ENCODE measurements at places on chromosomes 7 and 10.

DNA sequence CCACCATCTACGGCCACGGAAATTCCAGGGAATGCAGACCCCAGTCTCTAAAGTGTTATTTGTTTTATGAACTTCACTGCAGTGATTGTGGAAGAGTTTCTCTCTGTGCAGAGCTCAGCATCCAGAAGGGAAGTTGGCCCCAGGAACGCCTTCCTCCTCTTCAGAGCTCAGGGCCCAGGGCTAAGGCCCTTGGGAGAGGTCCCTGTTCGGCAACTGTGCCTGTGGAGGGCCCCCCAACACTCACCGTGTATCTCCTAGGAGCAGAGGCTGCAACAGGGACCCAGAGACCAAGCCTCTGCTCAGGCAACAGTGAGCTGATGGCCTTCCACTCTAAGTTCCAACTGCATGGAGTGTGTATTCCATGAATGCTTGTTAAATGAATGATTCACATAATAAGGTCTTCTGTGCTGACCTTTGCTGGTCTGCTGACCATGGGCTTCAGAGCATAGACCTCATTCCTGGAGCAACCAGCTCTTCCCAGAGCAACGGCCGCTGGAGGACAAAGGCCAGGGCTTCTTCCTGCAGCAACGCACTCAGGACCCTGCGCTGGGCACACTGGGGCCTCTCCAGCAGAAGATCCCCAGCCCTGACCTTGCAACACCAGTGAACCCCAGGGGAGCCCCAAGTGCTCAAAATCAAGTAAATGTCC, 7.7 kb downstream of the DIP2C start:
- DNase-seq: no peak

- no peak for DNase-seq
Observed at GRCh38 chr10:94150541-94151184, 156.9 kb downstream of the PLCE1 start.

DNA sequence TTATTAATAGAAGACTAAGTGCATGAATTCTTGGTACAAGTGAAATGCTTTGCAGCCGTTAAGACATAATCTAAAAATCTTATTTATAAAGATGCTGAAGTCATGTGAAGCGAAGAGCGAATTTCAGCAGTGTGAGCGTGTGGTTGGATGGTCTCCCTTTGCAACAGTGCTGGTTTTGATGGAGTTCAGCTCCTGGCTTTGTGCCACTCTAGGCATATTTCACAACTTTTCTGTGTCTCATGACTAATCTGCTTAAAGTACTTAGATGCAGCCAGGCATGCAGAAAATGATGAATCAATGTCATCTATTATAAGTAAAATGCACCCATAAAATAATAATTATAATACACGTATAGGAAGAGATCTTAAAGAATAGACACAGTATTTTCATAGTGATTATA, 107.2 kb upstream of the TCERG1L start:
- DNase-seq: no peak

GRCh38 chr10:109237050-109237449, 686.3 kb downstream of the XPNPEP1 start:
- DNase-seq: no peak

DNA sequence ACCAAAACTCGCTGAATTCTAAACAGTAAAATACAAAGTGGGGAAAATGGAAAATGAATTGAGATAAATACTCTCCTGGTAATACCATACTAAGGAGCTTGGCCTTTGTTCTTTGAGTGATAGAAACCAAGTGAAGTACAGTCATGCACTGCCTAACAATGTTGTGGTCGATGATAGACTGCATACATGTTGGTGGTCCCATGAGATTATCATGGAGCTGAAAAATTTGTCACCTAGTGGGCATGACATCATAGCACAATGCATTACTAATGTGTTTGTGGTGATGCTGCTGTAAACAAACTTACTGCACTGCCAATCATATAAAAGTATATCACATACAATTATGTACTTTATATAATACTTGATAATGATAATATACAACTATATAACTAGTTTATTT, 419.1 kb downstream of the ARL4A start:
- no peak for DNase-seq

DNA sequence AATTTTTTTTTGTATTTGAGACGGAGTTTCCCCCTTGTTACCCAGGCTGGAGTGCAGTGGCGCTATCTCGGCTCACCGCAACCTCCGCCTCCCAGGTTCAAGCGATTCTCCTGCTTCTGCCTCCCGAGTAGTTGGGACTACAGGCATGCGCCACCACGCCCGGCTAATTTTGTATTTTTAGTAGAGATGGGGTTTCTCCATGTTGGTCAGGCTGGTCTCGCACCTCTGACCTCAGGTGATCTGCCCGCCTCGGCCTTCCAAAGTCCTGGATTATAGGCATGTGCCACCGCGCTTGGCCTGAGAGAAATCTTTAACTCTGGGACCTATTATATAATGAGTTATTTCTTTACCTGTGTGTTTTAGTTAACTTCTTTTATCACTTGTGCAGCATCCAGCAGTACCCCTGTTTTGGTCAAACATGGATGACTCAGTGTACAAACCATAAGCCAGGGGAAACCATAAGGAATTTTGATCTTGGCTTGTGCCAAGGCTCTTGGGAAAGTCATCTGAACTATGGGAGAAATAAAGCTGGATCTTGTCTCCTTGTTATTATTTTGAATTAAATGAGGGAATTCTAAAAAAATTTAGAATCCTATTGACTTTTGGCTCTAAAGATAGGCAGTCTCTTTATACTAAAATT, 23.6 kb upstream of the ZRANB1 start:
- no peak for DNase-seq

DNA sequence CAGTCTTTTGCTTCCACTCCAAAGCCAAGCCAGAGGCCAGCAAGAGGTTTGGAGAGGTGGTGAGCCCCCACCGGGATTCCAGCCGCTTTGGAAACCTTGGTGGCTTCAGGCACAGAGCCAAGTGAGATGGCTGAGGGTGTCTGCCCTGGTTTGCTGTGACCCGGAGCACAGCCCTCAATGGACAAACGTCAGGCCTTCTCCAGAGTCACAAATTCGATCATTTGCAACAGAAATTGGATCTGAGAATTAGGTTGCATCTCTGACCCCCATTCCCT, 885 bp upstream of the NKX1-2 start:
- no peak for DNase-seq

- DNase-seq: no peak
Observed at GRCh38 chr7:130222-130572, 62.2 kb upstream of the FAM20C start.

- no peak for DNase-seq
Observed at GRCh38 chr7:129741743-129742213, 130.3 kb downstream of the NRF1 start.

GRCh38 chr7:37342176-37342687, 106.4 kb downstream of the ELMO1 start:
- DNase-seq: no peak

DNA sequence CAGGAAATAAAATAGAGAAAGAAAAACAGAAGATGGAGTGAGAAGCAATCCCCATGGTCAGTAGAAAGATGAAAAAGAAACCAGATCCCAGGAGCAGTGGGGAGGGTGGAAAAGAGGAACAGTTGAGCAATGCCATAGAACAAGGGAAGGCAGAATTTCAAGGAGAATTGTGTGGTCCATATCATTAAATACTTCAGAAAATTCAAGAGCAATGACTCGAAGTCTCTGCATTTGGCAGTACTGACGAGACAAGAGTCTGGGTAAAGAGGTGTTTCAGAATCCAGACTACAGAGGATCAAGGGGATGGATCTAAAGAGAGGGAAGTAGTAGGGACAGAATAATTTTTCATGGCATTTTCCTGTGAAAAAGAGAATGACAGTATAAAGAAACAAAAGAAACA, 512.6 kb downstream of the PHTF2 start:
- no peak for DNase-seq

GRCh38 chr10:132507409-132507955, 30.1 kb upstream of the INPP5A start:
- no peak for DNase-seq

DNA sequence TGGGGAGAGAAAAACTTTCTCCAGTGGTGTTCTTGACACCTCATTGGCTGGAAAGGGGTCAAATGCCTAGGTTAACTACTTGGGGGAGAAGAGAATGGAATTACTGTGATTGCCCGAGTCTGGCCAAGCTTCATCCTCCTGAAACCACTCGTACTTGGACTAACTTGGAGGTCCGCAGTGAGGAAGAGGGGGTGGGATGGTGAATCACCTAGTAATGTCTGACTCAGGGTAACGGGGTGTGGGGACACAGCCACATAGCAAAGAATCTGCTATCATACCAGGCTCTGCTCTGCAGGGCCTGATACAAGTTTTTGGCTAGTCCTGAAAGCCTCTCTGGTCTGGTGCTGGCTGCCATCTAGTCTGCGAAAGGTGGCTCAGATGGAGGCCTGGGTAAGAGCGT, 190.9 kb downstream of the RPS24 start:
- DNase-seq: no peak

- no peak for DNase-seq
Observed at GRCh38 chr10:112466802-112467201, 19.8 kb downstream of the VTI1A start.

- no peak for DNase-seq
Observed at GRCh38 chr7:31997423-31997822, 72.8 kb downstream of the PDE1C start.

DNA sequence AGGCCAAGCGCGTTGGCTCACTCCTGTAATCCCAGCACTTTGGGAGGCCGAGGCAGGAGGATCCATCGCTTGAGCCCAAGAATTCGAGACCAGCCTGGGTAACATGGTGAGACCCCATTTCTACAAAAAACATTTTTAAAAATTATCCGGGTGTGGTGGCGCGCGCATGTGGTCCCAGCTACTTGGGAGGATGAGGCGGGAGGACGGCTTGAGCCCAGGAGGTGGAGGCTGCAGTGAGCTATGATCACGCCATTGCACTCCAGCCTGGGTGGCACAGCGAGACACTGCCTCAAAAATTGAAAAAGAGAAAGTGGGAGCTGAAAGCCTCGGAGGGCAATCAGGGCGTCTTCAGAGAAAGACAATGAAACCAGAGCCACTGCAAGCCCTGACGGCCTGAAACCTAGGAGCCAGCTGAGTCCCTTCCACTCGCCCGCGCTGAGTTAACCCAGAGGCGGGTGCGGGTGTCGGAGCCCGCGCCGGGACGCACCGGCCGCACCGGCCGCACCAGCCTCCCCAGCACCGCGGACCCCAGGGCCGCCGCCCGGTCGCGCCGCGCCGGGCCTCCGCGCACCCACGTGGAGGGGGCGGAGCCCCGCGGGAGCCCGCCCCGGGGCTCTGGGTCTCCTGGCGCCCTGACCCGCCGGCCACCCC, 22.4 kb downstream of the ZFAND2A start:
- no peak for DNase-seq

- no peak for DNase-seq
Observed at GRCh38 chr10:99784016-99784726, 1.7 kb downstream of the ABCC2 start.

- DNase-seq: no peak
Observed at GRCh38 chr7:117323851-117324711, 1.2 kb upstream of the WNT2 start.

- DNase-seq: no peak
Observed at GRCh38 chr10:78071140-78071856, 37.6 kb downstream of the RPS24 start.

DNA sequence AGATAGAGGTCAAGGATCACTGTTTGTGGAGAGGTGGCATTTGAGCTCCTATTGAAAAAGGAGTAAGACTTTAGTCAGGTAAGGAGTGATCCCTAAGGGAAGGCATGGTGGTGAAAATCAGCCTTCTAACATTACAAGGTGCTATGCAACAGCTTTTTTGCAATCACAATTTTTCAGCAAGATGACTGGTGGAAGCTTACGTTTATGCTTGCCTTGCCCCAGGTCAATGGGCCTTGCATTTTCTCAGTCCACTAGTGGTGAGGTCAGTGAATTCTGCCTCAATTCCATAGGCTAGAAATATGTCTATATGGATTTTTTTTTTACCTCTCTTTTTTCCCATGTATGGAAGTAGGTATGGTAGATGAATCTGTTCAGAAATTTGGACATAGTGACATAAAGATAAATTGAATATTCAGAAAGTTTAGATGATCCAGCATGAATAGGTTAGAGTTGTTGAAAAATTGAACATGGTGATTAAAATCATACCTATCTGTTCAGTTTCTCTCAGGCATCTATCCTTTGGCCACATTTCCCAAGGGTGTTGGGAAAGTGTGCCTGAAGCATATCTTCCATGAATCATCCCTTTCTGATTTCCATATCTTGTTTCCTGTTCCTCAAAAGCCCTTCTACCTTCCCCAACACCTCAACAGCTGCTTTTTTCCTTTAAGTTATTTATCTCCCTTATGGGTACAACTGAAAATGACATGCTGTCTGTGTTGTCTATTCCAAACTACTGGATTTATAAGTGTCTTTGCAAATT, 71.9 kb upstream of the PTPRZ1 start:
- DNase-seq: no peak

- DNase-seq: peak; percentile 59
Observed at GRCh38 chr7:139095194-139095659, 14.3 kb downstream of the ZC3HAV1 start.

GRCh38 chr7:24201226-24201625, 82.8 kb upstream of the NPY start:
- no peak for DNase-seq

DNA sequence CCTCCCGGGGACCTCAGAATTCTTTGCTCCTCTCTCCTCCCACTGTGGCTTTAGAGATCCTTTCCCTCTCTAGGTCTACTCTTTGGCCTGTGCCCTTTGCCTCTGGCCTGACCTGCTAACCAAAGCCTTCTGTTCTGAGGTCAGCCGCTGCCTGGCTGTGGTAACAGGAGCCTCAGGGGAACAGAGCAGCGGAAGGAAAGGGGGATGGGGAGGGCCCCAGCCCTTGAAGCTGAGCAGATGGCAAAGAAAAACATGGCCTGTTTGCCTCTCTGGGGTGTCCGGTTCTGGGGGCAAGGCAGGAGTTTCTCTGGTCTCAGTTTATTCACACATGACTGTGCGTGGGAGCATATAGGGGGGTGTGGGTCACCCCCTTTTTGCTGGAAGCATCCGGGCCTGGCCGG, 28.2 kb downstream of the COL26A1 start:
- no peak for DNase-seq

- no peak for DNase-seq
Observed at GRCh38 chr7:88772776-88773175, 13.3 kb downstream of the ZNF804B start.

- DNase-seq: no peak
Observed at GRCh38 chr10:70352401-70353097, 29.9 kb downstream of the LRRC20 start.

GRCh38 chr10:80468002-80468401, 13.9 kb downstream of the TSPAN14 start:
- peak; percentile 64 for DNase-seq

GRCh38 chr10:104274762-104275721, 6.1 kb downstream of the GSTO2 start:
- DNase-seq: no peak

DNA sequence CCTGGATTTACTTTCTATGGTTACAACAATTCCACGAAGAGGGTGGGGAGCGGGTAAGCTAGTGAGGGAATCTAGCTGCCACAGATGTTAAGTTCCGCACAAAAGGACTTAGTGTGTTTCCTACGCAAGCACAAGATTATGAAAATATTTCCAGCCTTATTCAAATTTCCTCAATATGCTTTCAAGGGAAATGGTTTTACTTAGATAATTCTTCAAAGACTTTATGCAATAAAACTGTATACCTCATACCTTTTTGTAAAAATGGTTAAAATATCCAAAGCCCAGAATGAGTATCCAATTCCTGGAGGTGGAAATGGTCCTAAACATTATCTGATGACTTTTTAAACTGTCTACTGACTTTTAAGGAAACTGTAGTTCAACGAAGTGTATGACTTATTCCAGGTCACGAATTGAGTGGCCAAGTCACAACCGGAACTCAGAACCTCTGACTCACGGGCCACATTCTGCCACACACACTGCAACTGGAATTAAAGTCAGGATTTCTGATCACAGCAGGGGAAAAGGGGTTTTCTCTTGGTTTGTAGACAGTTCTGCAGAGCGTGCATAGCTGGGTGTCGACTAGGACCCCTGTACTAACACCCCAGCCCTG, 20.2 kb upstream of the INSIG1 start:
- DNase-seq: no peak
